Caco-2 (cell line): ENCODE measurements at places on chromosomes 5 and 9.

DNA sequence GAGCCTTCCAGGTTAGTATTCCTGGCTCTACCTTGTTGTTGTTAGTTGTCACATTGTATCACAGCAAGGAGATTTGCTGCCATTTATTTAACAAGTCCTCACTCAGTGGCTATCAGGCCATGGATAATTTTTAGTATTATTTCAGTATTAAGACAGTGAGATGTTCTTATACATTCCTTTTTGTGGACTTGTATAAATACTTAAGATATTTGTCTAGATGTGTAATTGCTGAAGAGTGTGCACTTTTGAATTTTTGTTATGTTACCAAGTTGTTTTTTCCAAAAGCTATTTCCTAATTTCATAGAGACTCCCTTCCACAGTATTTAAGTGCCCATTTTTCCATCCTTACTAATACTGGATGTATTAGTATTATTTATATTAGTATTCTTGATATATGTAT lies 22.0 kb downstream of the SLC36A1 start:
- DNase-seq, result no peak

DNA sequence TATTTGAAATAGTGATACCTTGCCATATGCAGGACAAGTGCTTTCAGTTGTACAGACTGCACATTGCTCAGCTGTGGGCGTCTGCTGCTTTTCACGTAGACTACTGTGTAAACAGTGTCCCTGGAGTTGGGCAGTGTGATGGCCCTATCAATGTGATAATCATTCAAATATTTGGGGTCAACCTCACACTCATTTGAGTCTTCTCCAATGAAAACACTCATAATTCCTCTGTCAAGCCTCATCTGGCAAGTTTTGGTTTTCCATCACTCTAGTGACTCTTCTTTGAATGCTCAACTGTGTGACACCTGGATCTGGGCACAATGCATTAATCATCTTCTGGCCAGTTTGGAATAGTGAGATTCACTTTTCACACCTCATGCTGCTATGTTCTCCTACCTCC lies 64.4 kb downstream of the UGCG start:
- no peak for DNase-seq

GRCh38 chr5:82405161-82405560 lies 127.0 kb upstream of the RPS23 start:
- DNase-seq, result no peak

DNA sequence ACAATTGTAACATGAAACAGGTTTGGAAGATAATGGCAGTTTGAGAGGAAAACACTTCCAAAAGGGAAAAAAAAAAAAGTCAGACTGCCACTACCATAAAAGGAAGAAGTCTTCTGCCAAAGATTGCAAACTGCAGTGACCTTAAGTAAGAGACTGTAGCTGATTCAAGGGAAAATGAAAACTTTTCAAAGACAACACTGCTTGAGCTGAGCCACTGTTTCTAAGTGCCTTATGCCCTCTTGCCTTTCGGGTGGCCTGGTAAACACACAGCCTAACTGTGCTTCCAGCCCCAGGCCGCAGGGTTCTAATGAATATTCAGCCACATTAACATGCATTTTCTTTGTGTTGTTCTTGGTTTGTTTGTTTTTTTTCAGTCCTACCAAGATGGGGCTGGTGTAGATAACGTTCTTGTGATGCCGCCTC lies 354.6 kb downstream of the BNC2 start:
- no peak for DNase-seq

DNA sequence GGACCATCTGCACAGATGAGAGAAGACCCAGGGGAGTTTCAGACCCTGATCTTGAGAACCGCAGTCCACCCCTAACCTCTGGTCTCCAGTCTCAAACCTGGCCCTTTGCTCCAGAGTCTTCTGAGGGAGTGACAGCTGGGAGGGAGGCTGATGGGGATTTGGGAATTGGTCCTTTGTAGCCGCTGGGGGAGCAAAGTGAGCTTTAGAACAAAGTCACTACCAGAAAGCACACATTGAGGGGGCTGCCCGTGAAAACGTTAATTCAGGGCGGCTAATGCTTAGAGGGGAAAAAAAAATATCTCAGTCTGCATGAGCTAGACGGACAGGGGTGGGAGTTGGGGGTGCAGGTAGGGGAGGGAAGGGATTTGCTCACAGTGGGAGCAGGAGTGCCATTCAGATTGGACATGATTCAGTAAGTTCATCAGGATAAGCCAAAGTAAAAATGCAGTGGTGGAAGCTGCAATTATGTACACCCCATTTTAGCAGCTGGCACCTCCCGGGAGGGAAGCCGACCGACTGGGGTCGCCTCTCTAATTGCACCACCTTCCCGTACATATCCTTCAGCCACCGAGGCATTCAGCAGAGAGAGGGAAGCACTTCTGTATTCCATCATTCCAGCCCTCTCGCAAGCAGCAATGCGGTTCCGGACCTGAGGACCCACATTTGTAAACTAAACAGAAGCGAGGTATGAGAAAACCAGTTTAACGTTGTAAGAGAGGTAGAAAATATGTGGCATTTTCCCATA lies 123.4 kb upstream of the RETREG1 start:
- DNase-seq, result no peak

DNA sequence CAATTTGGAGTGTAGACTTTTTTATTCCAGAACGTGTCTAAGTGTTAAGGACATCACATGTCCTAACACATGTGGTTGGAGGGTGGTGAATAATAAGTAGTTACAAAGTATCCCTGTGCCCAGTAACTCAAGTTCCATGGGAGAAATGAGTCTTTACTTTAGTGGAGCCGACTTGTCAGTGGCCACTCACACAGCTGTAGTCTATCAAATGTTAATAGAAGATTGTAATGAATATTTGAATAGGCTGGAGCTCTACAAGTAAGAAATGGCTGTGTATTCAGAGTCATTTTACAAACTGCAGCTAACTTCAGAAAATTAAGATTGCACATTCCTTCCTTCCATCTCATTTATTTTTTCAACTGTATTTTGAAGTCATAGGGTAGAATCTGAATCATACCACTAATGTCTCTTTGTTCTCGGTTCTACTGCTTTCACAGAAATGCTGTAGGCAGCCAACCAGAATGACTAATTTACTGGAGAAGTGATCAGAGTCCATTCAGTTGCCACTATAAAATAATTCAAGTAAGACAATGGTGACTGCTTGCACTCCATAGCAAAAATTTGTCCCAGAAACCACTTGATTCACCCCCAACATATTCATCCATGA lies 394.8 kb downstream of the NR2F1-AS1 start:
- no peak for DNase-seq
